Substantia nigra (tissue), 51 donors: ENCODE measurements at places on chromosomes 7 and 10.

DNA sequence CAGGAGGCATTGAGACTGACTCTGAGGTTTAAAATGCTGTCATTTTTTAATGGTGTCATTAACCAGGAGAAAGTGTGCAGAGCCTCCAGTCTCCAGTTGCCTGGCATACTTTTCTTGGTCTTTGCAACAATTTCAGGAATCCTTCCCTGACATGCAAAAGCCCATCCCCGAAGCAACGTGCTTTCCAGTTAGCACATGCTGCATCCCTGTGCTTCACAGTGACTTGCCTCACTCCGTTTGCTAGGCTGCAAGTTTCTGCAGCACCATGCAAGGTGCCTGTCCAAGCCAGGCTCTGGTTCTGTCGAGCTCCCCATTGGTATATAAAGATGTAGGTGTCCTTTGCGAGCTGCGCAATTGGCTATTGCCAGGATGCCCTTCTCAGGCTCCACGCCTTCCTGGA, 135.0 kb downstream of the GALNT17 start:
- no peak for DNase-seq

DNA sequence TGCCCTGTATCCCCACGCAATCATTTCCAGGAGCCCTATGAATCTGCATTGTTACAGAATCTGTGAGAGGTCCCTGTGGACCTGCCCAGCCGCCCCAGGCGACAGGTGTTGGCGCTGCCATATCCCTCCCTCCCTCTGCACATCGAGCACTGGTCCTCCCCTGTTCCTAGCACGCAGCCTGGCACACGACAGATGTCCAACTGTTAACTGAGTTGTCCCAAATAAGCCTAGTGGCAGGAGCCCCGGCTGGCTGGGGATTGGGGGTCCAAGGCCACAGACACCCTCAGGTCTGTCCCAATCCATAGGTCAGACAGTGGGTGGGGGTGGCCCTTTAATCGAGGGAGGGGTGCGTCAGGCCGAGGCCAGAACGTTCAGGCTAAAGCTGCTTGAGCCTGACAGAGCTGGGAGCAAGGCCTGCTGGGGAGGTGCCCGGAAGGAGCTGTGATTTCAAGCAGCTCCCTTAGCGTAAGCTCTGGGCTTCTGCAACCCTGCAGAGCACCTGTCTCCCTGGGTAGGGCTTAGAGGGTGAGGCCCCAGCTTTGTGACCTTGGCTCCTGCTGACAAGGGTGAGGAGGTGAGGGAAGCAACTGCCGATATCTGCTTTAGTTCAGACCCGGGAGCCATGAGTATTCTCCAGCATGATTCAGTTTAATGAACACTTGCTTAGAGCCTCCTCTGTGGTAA, 40.1 kb downstream of the ADRA2A start:
- DNase-seq, result no peak

GRCh38 chr7:5694221-5694754, 87.2 kb downstream of the RNF216 start:
- DNase-seq, result no peak

DNA sequence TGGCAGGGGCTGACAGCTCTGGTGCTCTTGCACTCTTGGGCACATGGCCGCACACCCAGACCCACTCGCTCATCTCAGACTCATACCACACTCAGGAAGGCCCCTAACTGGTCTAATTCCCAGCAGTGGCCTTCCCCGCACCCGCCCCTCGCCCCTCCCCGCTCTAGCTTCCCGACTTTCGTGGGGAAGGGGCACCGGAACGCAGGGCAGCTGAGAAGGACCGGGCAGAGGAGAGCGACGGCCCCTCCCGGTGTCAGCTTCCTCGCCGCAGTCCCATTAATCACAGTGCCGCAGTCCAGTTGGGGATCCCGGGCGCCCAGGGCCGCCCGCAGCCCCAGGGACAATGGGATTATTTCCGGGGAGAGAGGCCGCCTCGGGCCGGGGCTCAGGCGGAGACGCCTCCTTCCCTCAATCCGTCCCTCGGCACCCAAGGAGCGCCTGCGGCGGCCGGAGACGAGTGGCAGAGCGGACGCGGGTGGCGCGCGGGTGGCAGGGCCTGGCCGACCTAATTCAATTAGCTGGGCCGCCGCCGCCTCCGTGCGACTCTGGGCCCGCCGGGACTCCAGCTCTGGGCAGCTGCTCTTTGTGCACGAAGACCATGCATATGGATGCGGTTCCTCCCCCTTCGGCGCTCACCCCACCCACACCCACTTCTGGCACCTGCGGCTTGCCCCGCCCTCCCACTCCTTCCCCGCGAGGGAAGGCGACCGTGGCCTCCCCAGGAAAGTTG, 7.8 kb upstream of the TLX1 start:
- no peak for DNase-seq

DNA sequence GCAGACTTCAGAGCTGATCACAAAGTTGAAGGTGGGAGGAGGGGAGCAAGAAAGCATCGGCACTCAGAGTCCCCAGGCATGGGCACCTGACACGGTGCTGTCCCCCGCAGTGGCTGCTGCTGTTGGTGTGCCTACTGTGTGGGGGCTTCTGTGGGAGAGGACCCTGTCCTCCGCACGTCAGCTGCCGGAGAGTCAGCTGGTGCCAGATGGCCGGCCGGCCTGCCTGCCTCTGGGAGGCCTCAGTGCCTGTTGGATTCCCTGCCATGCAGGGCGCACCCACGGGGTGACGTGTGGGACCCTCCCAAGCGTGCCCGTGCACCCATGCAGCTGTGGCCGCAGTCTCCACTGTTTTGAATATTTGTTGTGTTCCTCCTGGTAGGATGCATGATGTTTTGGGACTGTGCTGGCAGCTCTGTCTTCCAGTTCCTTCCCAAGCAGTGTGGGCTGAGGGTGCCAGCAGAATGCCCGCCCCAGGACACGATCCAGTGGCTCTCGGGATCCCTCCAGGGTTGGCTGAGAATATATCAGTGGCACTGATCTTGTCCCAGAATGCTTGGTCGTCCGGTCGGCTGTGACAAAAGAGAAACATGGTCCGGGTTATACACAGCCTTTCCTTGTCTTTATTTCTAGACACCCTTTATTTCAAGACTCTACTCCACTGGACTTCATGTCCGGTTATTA, 185.6 kb downstream of the MGMT start:
- no peak for DNase-seq

DNA sequence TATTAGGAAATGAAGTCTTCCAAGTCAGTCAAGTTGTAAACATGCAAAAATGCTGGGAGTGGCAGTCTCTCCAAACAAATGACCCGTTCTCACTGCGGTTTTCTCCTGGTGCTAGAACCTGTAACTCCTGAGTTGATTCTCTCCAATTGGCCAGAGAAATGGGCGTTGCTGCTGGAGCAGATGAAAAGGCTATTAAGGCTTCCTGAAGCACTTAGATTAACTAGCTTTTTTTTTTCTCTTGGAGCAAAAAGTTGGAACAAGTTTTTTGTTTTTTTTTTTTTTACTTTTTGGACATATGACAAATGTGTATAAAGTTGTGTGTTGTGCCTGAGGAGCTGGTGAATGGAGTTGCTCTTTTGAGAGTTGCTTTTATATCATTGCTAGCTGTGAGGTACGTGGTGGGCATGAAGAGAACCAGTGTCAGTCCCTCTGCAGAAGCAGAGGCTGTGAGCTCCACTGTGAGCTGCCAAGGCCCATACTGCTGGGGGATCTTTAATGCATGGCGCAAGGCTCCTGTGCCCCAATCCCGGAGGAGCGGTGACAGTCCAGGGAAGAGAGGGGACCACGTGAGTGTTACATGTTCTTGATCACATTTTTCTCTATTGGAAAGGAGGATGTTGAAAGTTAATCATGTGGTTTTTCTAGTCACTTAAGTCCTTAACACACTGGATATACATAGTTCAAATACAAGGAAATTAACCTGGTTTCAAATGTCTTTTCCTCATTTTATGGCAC, 393.6 kb upstream of the GALNT17 start:
- DNase-seq, result no peak

DNA sequence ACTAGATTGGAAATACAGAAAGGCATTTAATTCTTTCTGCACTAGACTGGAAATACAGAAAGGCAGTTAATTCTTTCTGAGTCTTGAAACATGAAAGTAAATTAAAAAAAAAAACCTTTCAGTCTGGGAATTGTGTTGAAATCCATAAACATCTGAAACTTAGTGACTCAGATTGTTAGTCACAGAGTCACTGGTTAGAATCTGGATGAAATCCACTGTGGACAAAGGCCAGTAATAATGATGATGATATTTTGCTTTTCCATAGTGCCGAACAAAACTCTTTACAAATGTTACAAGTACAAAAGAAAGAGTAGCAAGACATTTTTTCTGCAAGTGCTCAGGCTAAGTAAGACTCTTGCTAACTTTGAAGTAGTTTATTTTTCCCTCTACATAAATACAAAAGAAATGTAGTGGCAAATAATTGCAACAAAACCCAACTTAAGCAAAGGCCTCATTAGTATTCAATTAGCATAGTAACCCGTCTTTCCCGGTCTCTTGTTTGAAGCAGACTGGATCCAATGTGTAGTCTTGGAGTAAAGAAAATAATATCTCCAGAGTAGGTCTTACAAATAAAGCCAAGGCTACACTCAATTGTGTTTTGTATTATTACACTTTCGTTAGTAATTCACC, 5.8 kb upstream of the PRTFDC1 start:
- DNase-seq, result no peak

- no peak for DNase-seq
These were observed 104.7 kb upstream of the CHST15 start for GRCh38 chr10:124198125-124198501.

- DNase-seq, result no peak
These were observed 83.9 kb downstream of the HECW1 start for GRCh38 chr7:43196379-43196778.

GRCh38 chr10:6621536-6621935, 41.5 kb upstream of the PRKCQ start:
- no peak for DNase-seq

- DNase-seq, result no peak
These were observed 36.4 kb upstream of the JCAD start for GRCh38 chr10:30095631-30096422.

- DNase-seq, result no peak
These were observed 102.1 kb downstream of the RTKN2 start for GRCh38 chr10:62166331-62167131.

GRCh38 chr7:26167303-26167934, 15.4 kb downstream of the NFE2L3 start:
- no peak for DNase-seq

GRCh38 chr7:37656913-37657530, 26.5 kb upstream of the GPR141 start:
- no peak for DNase-seq

DNA sequence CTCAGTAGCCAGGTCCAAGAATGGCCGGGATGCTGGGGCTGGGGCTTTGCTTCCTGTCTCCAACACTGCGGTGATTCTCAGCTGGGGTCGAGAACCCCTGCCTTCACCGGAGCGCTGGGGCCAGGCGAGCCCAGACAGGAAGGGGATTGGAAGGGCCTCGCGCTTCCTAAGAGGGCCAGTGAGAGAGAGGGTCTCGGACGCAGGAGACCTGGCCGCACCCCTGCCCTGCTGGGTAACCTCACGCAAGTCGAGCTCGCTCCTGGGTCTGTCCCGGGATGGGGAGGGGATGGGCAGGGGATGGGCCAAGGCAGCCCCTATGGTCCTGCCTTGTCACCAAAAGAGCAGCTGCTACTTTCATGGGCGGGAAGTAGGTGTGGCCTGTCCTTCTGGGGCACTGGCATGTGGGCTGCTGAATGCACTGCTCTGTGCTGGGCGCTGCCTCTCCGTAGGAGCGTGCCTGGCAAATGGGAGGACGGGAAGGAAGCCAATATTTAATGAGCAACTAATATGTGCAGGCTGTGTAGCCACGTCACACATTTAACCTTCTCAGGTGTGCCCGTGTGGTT, 20.0 kb downstream of the KCNK18 start:
- no peak for DNase-seq

DNA sequence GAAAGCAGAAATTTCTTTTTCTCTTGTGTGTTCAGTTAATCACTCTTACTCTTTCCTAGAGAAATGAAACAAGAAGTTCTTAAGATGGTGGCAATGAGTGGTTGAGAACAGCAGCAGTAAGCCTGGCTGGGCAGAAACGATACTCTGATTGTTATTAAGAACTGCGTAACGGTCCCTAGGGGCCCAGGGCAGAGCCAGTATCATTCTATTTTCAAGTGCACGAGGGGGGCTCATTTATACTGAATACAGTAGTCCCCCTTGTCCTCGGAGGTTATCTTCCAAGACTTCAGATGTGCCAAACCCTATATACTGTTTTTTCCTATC, 64.9 kb downstream of the EEPD1 start:
- DNase-seq, result no peak

DNA sequence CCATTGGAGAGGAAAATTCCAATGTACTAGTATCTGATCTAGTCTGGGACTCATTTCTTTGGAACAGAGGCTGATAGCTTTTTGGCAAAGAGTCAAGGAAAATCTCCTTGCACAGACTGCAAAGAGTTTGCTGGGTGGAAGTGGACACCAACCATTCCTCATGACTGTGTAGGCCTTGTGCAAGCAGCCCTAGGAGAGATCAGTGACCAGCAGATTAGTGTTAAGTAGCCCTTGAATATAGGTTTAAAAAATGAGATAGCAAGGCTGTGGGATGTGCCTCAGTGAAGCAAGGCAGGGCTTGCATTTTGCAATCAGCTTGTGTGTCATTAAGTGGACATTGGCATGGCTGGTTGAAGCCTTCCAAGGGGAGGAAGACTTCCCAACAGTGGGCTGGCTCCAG, 341.6 kb downstream of the PLXNA4 start:
- DNase-seq, result no peak

DNA sequence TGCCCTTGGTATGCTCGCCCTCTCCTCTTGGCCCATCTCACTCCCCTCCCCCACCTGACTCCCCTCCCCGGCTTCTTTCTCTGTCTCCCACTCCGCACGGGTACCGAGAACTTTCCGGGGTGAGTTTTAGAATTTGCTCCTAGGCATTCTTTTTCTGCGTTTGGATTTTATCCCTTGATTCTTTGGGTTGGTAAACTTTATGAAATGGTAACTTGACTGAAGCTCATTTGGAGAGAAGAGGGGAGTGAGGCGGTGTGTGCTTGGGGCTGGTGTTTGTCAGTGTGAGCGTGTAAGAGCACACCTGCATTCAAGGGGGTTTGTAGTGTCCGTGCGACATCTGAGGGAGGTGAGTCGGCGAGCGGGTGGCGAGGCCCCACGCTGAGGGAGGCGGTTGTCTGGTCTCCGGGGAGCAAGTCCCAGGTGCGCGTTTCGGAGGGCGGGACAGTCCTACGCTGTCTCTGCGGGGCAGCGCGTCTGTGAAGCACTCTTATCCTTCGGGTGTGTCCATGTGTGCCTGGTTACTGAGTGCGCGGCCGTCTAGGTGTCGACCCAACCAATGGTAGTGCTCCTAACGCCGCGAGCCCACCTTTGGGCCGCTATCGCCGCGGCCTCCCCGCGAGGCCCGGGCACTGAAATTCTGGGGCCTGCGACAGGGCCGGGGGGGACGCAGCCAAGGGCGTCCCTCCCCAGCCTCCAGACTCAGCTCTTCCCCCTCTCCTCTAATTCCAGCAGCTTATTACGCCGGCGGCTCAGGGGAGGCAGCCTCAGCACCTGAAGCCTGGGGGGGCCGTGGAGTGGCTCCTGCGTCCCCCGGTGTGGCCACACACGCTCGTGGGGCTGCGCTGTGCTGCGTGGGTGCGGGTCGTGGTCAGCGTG, 2.6 kb upstream of the ZNF503 start:
- DNase-seq, result no peak

DNA sequence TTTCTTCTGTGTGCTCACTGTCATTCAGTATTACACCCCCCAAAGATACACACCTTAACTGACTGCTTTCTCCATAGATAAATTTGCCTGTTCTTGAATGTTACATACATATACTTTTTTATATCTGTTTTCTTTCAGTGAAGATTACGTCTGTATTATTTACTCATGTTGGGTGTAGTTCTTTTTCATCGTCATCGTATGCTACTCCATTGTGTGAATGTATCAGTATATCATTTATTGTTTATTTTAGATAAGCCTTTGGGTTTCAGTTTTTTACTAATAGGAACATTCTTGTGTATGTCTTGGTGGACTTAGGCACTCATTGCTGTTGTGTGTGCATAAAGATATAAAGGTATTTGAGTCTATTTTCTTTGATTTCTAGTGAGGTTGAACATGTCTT, 64.4 kb downstream of the SEPTIN7 start:
- DNase-seq, result no peak
